Activated naive CD8-positive, alpha-beta T cell treated with anti-CD3 and anti-CD28 coated beads, Interleukin-2, amount 50 U/mL, for 24 hours (primary cell): ENCODE measurements at places on chromosomes 4 and X.

DNA sequence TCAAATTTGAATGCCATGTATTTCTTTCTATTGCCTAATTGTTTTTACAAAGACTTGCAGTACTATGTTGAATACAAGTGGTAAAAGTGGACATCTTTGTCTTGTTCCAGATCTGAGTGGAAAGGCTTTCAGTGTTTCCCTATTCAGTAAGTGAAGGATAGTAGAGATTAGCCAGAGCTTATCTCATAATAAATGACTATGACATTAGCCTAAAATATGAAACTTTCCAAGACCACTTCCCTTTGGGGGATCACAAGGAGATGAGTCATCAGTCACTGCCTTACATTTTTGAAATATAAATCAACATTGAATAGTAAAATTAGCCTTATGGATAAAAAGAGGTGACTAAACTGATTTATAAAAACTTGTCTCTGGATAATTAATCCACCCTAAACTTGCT lies 554.1 kb upstream of the MAGEB2 start:
- DNase-seq = no peak

DNA sequence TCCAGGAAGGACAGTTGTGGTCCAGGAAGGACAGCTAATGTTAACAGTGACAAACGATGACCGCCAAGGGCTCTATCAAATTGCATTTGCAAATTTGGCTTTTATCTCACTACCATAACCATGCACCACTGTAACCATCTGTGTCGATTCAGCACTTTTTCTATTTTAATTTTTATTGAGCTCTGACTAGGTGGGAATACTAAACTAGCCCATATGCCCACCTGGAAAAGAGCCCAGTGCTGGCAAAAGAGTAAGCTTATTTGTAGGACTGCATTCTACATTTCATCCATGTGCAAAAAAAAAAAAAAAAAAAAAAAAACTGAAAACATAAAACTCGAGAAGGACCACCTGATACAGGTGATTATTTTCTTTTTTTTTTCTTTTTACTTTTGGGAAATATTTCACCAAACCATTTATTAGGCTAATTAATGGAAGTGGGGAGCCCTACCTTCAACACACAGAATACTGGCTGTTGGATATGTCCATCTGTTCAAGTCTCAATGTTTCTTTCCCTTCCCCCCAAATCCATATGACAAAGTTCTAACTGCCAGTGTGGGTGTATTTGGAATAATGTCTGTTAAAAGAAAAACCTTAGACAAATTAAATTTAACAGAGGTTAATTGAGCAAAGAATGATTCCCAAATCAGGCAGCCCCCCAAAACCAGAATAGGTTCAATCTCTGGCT lies 99.5 kb upstream of the MXRA5 start:
- no peak for DNase-seq

DNA sequence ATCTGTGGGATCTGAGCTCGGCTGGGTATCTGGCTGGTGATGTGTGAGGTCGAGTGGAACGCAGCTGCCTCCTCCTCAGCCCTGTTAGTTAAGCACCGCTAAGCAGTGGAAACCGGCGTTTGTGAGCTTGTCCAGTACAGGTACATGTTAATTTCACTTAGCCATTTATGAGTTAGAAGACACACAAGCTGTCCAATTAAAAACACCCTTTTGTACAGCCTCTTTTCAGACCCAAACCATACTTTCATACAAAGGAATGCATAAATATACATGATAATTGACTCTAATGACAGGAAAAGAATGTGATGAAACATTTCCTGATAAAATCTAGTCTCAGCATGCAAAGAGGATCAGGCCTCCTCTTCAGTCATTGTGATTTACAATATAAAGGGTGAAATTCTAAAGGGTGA lies 163.6 kb upstream of the FAT1 start:
- no peak for DNase-seq

- DNase-seq = no peak
Observed at GRCh38 chrX:44747969-44748368, 95.9 kb upstream of the DUSP21 start.

- DNase-seq = no peak
Observed at GRCh38 chrX:10166248-10166716, 9.5 kb downstream of the CLCN4 start.

- DNase-seq = no peak
Observed at GRCh38 chr4:183291070-183291469, 29.0 kb downstream of the CLDN22 start.

DNA sequence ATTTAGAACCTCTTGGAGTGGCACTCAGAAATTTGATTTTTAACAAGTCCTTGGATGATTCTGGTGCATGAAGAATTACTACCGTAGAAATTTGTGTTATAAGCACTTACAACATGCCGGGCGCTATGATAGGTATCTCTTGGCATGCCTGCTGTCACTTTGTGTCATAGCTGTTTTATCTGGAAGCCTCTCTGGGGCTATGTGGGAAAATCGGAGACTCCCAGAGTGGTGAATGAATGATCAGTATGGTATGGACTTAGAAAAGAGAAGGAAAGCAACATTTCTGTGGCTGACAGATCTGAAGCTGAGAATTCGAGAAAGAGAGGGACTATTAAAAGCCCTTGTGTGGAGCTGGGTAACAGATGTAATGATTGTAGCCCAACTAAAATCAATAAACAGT lies 177.4 kb upstream of the MAMLD1 start:
- no peak for DNase-seq

DNA sequence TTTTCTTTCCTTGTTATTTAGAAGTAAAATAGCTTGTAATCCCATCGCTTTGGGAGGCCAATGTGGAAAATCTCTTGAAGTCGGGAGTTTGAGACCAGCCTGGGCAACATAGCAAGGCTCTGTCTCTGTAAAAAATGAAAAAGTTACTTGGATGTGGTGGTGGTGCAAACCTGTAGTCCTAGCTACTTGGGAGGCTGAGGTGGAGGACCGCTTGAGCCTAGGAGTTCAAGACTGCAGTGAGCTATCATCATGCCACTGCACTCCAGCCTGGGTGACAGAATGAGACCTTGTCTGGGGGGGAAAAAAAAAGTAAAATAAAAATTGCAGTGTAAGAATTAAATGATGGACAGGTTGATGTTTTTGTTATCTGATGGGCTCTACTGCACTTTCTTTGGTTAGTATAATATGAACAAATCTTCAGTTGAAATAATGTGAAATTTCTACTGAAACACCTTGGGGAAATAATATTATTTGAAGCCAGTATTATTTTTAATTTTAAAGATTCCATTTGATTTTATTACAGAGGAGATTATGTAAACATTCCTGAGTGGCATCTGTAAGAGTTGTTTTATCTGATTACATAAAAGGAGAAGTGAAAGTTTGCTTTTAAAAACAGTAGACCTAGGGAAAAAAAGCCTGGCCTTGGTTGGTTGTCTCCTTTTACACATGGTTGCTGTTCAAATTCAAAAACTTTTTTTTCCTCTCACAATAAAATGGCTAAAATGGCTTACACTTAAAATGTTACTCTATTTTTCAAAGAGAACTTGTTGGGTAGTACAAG lies 10.5 kb upstream of the NDUFC1 start:
- DNase-seq = no peak

DNA sequence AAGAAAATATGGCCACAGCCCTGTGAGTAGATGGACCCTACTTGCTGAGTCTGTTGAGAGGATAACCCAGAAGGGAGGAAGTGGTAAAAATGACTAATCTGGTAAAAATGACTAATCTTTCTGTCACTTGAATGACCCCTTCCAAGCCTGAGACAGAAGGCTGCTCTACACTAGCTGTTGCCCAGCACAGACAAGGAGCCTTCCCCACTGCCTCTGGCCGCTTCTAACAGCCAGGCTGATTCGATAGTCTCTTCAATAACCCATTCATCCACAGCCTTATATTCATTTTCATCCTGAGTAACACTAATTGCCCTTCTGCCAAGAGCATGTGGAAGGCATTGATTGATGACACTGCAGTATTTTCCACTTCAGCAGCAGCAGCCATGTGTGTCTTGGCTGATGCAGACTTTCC lies 18.4 kb downstream of the MAGEB17 start:
- DNase-seq = peak; percentile 3

DNA sequence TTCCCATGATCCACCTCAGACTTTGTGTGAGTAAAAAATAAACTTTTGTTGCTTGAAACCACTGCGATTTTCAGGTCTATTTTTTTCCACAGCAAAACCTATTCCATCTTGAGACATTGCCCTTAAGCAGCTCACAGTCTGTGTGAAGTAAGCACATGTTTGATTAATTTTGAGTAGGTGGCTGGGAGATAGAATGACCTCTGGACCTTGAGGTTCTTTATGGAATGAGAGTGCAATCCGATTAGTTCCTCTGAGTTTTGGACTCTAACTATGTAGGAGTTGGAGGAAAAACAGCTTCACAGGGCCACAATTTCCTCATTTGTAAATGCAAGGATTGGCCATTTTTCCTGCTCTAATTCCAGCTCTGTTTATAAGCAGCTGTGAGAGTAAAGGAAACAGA lies 234.1 kb upstream of the IGFBP7 start:
- DNase-seq = no peak

DNA sequence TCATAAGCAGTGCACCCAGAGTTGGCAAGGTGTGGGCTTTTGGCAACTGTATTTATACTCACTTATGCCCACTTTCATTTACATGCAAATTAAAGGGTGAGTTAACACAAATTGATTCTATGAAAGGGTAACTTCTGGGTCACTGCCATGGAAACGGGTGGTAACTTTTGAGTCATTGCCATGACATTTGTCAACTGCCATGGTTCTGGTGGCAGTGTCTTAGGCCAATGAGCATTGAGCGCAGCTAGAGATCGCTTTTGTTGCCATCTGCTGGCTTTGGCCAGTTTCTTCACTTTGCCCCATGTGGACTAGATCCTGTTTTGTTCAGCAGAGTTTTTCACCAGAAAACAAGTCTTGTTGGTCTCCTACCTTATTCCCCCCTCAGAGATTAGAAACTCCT lies 170.8 kb upstream of the NUDT6 start:
- DNase-seq = no peak

- no peak for DNase-seq
Observed at GRCh38 chr4:172202480-172203076, 389.4 kb downstream of the GALNTL6 start.

DNA sequence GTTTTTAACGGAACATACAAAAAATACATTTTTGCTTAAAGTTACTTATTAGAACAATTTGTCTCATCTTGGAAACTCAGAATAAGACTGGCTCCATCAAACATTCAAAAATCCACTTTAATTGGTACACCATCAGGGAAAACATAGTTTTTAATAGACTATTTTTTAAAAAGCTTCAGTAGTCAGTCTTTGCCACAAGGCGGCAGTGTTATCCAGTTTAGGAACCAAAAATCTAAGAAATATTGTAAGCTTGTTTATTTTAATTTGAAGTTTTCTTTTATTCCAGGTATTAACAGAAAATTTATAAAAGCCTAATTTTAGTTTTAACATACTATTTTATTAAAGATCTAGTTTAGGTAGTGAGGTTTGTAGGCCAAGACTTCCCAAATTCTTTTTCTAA lies 107.7 kb downstream of the APOOL start:
- DNase-seq = peak; percentile 1

- DNase-seq = no peak
Observed at GRCh38 chrX:8721536-8721935, 10.4 kb downstream of the ANOS1 start.

DNA sequence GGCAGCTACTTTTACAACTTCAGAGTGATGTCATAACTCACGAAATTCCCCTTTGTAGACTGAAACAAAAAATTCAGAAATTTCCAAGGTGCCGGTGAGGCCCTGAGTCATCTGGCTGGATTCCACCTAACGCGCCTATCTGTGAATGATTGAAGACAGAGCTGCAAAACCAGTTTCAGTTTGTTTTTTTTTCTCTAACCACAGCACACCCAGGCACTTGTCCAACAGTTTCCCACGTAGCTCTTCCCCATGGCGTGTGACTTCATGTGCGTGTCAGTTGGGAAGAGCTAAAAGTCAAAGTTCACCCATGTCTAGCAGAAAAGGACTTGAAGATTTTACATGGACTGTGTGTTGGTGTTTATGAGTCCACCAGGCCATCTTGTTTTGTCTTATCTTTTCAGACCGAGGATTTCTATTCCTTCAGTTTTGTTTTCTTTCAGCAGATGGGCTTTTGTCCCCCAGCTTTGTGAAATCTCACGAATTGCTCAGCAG lies 16.4 kb downstream of the TCEANC start:
- peak; percentile 32 for DNase-seq

DNA sequence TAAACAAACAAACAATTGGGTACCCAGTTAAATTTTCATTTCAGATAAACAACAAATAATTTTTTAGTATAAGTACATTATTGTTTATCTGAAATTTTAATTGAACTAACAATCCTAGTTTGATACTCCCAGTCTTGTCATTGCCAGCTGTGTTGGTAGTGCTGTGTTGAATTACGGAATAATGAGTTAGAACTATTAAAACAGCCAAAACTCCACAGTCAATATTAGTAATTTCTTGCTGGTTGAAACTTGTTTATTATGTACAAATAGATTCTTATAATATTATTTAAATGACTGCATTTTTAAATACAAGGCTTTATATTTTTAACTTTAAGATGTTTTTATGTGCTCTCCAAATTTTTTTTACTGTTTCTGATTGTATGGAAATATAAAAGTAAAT lies 2.9 kb downstream of the CXCL8 start:
- DNase-seq = no peak

DNA sequence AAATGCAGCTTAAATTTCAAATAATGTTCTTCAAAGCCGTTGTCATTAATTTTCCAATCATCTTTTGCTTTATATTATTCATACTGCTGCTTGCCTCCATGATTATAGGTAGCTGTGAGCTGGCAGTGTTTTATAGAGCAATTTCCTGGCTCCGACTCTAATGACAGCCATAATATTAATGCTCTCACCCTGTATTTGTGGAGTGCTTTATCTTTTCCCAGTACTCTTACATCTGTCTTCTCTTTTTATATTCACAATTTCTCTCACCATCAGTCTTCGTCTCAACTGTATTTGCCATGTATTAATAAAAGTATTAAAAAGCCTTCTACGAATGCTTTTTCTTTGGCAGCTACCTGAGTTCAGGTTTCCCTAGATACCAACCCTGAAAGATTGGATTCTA lies 21.0 kb downstream of the ATXN3L start:
- DNase-seq = no peak

DNA sequence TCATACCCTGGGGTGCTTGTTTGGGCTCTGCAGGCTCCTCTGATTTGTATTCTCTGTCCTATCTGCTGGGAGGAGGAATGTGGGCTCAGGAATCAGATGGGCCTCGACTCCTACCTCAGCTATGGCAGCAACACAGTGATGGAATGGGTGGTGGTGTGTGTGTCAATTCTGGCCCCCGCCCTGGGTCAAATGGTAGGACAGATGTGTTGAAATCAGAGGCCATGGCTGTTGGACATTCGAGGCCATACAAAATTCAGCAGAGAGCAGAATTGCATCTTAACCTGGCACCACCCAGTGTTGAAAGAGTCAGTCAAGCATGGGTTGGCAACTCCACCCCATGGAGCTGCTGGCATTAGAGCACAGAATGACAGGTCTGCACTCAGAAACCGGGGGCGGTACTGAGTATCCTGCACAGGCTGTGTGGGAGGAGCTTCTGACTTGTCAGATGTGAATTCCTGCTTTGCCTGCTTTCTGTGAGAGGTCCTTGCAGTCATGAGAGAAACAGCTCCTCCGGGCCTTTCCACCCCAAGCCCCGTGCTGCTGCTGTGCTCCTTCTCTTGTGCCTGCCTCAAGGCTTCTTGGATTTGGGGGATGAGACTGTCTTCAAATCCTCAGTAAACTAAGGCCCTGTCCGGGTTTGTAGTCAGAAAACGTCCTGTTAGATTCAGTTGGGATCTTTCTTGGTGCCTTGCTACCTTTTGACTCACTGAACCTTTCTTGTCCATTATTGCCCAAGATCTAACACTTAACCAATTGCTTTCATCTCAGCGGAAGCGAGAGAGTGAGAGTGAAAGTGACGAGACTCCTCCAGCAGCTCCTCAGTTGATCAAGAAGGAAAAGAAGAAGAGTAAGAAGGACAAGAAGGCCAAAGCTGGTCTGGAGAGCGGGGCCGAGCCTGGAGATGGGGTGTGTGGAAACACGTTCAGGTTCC lies 13.0 kb downstream of the DKC1 start:
- DNase-seq = no peak
